ENCODE measurements at places on chromosomes 2 and 18.

GRCh38 chr2:73961274-73961673 is 23.4 kb upstream of the TET3 start:
- no peak for DNase-seq

GRCh38 chr2:119553687-119554344 is 9.6 kb downstream of the CFAP221 start:
- no peak for DNase-seq

GRCh38 chr18:57649556-57650500 is 28.2 kb upstream of the NARS1 start:
- DNase-seq: no peak

DNA sequence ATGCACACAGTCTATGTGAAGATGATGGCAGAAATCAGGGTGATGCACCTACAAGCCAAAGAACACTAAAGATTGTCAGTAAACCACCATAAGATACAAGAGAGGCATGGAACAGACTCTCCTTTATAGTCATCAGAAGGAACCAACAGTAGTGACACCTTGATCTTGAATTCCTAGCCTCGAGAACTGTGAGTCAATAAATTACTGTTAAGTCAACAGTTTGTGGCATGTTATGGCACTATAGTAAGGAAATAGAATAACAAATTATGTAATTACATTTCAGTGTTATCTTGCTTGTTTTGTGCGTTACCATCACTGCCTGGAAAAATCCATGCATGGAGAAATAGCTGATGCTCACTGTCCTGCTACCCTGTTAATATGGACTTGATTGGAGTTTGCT is 110.2 kb upstream of the LRP1B start:
- no peak for DNase-seq

- DNase-seq: no peak
Observed at GRCh38 chr2:109126501-109126860, 2.5 kb upstream of the SH3RF3 start.

GRCh38 chr2:19847486-19847885 is 54.3 kb downstream of the TTC32 start:
- no peak for DNase-seq

GRCh38 chr2:213147538-213147937 is 3.9 kb downstream of the IKZF2 start:
- DNase-seq: no peak

- no peak for DNase-seq
Observed at GRCh38 chr2:224520064-224520463, 65.1 kb downstream of the CUL3 start.
